ENCODE measurements at places on chromosomes 12 and 14.

DNA sequence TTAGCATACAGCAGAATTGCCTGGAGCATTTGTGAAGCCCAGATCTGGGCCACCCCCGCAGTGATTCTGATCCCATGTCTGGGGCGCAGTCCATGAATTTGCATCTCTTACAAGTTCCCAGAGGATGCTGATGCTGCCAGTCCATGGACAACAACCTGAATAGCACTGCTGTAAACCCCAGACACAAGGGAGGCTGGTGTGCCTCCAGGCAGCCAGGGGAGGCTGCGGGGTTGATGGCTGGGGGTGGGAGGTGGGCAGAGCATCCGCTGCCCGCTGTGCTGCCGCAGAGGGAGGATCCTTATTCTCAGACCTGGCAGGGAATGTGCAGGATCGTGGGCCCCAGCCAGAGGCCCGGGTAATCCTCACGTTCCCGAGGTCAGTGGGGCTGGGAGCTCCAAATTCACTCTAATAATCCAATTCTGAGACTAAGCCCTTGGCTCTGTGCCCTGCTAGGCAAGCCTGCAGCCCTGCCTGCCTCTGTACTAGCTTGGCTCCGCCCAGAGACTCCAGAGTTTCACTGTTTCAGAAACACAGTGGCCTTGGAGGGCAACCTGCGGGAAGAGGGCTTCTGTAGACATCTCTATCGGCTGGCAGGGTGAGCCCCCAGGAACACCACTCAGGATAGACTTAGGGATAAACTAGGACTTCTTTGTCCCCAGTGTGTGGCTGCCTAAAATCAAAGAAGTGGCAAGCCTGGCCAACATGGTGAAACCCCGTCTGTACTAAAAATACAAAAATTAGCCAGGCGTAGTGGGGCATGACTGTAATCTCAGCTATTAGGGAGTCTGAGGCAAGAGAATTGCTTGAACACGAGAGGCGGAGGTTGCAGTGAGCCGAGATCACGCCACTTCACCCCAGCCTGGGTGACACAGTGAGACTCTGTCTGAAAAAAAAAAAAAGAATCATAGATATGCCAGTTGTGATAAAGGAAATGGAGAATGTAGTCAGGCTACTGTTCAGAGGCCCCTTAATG is 17.8 kb upstream of the MLEC start:
- DNase-seq: no peak

GRCh38 chr12:80509781-80510556 is 65.9 kb downstream of the PTPRQ start:
- DNase-seq: no peak

- DNase-seq: no peak
These were observed 141.3 kb downstream of the CACNA1C start for GRCh38 chr12:2194060-2194459.

DNA sequence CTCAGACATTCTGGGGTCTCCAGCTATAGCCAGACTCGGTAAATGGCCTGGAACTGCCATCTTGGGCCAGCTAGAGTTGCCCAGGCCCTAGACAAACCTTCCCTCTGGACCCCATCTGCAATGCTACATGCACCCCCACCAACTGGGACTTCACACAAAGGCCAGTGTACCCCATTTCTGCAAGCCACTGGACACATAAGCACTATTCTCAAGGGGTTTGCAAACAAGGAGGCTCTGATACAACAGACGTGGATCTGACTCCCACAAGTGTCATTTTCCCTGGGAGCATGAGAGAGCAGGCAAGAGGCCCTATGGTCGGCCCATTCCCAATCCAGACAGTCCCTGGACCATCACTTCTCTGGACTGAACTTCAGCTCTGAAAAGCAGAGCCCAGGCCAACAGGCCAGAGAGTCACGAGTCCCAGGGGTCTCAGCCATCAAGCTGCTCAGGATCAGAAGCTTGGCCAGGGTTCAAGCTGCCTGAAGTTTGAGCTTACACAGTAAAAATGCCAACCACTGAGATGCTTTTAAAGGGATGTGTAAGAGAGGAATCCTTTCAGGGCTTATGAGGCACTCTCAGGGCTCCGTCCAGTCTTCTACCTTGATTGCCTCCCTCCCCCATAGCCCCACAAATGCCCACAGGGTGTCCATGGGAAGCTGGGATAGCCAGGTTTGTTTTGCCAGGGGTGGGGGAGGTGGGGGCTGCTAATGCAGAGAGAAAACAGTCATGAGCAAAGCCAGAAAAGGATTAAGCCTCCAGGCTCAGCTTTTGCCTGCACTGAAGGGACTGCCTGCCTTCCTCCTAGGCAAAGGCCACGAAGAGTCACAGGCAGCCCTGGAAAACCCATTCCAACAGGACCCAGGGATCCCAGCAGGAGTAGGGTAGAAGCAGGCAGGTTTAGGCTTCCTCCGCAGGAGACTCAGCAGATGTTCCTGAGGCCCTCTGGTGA is 31.7 kb upstream of the PNMA1 start:
- no peak for DNase-seq

GRCh38 chr14:78690836-78691235 is 520.7 kb downstream of the NRXN3 start:
- no peak for DNase-seq

DNA sequence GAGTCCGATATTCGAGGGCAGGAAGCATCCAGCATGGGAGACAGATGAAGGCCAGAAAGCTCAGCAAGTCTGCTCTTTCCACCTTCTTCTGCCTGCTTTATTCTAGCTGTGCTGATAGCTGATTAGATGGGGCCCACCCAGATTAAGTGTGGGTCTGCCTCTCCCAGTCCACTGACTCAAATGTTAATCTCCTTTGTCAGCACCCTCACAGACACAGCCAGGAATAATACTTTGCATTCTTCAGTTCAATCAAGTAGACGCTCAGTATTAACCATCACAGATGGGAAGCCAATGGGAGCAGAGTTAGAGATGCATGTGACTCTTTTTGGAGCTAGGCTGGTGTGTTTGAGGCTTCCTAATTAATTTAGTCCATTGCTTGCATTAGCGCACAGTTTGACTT is 17.0 kb downstream of the C12orf75 start:
- DNase-seq: no peak

DNA sequence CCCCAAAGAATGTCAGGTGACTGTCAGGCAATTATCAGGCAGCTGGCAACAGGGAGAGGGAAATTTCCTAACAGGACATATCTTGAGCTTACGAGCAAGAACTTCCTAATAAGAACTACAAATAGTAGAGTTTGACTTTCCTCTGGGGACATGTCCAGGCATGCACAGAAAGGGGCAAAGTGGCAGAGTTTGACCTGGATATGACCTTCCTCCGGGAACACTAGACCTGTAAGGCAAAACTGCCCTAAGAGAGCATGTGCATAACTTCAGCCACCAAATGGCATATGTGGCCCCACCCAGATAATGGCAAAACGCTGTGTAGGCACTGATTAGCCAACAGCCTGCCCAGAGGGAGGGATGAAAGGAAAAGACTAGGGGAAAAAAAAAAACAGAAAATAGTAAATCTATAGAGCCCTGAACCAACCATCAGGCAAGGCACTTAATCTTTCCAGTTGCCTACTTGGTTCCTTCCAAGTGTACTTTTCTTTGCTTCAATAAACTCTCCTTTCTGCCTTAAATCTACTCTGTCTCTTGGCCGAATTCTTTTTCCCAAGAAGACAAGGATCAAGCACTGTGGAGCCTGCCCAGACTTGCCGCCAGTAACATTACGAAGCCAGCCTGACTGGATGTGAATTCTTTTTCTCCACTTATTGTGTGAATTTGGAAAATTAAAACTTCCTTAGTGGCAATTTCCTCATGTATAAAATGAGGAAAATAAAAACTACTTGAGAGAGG is 164.1 kb downstream of the SPTSSA start:
- no peak for DNase-seq

All from activated T-cell treated with anti-CD3 and anti-CD28 coated beads, Interleukin-2, amount 50 U/mL, for 24 hours (primary cell).